ENCODE measurements at places on chromosomes 16 and 17.

GRCh38 chr17:48690655-48691054, 31.7 kb downstream of the PRAC1 start:
- DNase-seq = no peak

DNA sequence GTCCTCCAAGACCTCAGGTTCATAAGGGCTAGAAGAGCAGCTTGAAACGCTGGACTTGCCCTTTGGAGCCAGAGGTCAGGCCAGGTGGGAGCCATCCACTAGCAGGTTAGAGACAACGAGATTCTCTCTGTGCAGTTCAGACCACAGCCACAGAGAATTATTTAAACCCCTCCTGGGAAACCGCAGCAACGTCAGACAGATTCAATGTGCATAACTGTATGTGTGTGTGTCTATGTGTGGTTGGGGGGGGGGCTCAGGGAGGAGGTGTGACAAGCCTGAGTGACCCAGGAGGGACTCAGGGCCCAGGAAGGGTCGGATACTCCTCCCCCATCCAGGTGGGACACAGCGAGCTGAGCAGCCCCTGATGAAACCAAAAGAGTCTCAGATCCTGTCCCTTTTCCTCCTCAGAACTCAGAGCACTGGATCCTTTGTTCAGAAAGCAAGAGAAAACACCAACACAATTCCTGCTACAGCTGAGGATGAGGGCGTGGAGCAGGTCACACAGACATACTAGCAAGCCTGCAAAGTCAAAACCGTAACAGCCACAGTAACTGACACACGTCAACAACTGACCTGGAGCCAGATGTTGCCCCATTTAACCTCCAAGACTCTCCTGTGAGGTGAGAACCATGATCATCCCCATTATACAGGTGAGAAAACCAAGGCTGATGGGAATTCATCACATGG, 66.8 kb downstream of the XYLT1 start:
- DNase-seq = no peak

- DNase-seq = no peak
Observed at GRCh38 chr16:35741546-35741945, 2282.1 kb downstream of the TP53TG3F start.

DNA sequence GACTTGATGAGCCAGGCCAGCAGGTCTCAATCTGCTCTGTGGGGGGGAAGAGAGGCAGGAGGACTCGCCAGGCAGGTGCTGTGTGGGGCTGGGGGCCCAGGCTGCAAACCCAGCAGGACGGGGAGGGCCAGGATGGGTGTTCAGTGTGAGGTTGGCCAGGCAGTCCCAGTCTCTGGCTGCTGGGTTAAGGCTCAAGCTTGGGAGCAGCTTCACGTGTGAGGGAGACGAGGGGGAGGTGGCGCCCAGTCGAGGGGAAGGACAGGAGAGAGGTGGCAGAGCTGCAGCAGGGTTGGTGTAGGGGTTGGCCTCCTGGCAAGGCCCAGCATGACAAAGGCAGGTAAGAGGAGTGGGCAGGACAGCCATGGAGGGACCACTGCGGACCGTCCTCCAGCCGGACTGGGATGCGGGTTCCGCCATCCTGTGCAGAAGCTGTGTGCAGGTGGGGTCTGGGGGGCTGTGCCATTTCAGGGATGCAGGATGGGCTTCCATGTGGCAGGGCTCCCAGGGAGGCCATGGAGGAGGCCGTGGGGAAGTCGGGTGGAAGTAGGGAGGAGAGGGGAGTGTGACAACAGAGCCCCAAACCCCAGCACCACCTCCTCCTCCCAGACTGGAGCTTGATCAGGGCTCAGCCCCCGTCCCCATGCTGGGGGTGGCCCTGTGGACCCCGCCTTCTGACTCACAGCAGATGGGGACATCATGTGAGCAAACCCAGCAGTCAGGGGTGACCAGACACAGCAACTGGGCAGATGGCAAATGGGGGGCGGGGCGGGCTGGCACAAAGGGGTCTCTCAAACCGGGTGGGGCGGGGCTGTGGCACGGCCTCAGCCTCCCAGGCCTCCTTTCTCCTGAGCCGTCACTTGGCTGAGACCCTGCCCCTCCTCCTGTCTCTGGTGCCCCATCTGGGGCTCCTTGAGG, 2.8 kb downstream of the ADGRG1 start:
- DNase-seq = peak; percentile 76

DNA sequence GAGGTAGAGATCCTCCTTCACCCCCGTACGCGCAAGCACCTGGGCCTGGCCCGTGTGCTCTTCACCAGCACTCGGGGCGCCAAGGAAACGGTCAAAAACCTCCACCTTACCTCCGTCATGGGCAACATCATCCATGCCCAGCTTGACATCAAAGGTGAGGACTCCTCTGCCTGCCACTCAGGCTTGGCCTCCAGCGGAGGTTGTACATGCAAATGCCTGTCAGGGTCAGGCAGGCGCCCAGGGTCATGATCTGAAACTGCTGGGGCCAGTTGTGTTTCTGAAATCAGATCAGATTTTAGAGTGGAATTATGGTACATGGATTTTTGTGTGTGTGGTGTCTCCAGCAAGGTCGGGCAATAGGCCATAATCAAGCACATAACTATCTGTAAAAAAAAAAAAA, 3.8 kb downstream of the SETD1A start:
- DNase-seq = no peak

DNA sequence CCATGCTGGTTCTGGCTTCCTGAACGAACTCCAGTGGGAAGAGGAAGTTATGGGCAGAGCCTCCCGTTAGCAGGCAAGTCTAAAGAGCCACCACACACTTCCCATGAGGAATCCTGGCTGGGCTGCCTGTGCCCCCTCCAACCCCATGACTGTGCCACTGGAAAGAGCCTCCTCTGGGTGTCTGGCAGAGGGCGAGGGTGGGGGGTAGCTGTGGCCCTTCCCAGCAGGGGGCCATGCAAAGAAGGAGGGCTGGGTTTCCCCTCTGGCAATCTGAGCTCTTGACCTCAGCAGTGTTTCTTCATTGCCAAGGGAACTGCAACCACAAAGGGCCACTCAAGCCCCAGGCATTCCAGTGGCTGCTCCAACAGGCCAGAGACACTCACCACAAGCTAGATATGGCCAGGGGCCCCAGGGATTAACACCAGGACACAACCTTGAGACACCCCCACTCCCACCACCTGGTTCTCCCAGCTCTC, 1.7 kb upstream of the RRAD start:
- DNase-seq = no peak

- no peak for DNase-seq
Observed at GRCh38 chr17:40986920-40987319, 2.8 kb upstream of the KRT40 start.

GRCh38 chr16:12971241-12971640, 69.8 kb downstream of the SHISA9 start:
- DNase-seq = peak; percentile 53

- DNase-seq = no peak
Observed at GRCh38 chr16:23500212-23500861, 10.0 kb downstream of the GGA2 start.

- no peak for DNase-seq
Observed at GRCh38 chr16:52451971-52452421, 94.9 kb downstream of the TOX3 start.

DNA sequence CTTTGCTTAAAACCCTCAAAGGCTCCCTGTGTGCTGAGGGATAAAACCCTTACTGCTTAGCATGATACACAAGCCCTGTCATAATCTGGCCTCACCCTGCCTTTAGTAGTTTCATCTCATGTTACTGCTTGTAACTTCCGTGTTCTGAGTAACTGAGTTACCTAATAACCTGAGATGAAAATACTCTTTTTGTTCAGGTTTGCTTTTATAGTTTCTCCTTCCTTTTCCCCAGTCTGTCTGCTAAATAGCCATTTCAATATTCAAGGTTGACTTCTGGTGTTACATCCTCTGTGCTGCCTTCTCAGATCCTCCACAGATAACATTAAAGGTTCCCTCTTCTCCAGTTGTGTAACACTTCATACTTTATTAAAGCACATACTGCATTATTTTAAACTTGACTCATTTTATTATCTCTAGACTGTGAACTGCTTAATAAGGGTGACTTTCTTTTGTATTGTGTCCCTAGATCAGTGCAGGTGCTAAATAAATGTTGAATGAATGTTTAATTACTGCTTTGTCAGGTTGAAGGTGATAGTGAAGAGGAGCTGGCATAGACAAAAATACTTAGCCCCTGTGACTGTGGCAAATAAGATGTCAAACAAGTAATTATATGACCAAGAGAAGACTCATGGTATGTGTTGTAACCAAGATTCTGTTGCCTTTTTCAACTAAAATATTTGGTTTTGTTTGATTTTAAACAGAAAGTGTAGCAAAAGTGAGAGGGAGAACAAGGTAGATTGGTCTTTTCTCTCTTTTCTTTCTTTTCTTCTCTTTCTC, 47.8 kb downstream of the NFAT5 start:
- no peak for DNase-seq

DNA sequence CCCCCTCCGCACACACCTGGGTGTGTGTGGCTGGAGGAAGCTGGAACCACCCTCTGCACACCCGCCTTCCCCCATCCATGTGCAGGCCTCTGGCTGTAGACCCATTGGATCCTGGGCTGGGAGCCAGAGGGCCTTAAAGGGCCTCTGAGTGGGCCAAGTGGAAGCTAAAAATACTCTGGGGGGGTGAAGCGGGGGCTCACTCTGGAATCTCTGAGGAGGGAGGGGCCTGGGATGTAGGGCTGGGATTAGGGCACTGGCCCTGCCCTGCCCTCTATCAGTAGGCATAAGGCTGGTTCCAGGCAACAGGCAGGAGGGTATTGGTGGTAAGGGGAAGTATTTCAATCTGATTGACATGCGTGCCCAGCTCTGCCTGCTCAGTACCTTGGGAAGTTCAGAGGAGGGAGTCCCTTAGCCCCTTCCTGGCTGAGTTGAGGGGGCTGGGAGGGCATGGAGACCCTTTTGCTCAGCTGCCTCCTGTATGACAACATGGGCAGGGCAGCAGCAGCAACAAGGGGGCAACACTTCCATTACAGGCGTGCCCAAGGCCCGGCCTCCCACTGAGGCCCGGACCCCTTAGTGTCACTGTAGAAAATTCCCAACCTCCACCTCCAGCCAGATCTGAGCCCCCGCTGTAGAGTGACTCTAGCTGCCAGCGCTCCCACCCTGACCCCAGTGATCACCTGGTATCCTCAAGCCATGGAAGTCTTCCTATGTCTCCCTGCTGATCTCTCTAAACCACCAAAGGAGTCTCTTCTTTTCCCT, 5.2 kb downstream of the ITGA3 start:
- no peak for DNase-seq

GRCh38 chr17:80091376-80091775, 10.0 kb upstream of the GAA start:
- DNase-seq = no peak

DNA sequence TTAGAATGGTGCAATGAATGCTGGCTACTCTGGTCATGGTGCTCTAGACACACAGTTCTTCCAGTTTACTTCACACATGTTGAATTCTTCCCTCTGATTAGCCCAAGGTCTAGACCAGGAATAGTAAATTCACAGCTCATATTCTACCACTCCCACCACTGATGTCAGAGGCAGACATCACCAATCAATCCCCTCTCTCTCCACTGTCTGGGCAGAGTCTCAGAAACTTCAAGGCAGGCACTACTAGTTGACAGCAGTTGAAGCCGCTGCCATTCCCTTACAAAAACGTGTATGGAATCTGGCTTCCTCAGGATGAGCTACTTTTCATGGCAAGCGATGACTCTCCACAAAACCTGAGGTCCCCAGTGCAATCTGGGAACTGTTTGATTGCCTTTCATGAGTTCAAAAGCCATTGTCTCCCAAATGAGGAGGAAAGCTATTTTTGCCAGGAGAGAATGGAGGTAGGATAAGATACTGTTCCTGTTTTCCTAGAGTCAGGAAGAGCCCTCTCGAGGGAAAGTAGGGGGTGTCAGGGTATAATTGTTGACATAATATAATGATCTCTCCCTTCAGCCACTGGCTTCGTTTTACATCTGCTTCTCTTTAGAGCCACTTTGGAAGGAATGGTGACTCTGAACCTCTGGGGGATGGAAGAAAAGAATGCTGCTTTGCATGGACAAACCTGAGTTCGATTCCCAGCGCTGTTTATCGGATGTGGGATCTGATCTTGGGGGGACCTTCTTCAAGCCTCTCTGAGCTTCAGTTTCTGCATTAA, 90.0 kb downstream of the FOXL1 start:
- no peak for DNase-seq

DNA sequence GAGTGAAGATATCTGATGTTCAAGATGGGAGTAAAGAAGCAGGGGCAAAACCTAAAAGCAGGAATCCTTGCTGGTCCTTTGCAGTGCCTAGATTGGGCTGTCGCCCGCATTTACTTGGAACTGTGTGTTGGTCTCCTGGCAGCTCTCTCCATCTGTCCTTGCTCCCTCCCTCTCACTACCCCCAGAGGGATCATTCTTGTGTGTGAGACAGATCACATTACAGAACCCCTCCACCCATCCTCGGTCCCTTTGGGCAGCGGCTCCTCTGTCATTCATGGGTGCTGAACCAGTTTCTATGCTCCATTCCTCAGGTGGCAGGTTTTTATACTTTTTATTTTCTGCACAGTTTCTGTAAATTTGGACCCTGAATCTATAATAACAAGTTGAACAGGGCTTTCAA, 99.4 kb upstream of the MYOCD start:
- DNase-seq = no peak

DNA sequence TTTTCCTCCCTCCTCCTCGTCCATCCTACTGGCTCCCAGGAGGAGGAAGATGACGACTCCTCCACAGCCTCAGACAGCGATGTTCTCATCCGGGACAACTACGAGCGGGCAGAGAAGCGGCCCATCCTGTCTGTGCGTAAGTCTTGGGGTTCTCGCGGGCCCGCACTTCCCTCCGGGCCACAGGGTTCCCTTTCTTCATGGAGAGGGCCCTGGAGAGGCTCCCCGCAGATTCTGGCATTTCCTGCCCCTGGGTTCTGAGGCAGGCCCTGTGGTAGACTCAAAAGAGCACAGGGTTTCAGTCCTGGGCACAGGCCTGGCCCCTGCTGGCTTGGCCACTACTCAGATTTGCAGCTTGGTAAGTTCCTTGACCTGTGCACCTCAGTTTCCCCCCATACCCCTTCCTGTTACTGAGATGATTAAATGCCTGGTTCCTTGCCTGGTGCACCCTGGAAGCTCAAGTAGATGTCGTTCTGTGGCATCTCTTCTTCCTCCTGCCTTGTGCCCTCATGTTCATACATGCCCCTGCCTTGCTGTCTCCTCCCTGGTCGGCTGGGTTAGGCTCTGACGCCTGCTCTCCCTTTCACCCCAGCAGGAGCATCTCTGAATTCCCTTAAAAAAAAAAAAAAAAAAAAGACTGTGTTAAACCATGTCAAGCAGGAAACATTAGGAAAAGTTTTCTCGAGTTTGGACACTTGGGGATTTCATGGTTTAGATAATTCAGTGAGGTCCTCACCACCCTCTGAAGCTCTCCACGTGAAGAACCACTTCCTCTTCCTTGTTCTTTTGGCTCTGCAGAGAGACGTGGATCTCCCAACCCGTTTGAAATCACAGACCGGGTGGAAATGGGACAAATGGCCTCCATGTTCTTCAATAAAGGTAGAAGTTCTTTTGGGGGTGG, 14.3 kb upstream of the NAT9 start:
- DNase-seq = no peak

GRCh38 chr17:67218385-67218950, 26.5 kb downstream of the HELZ start:
- DNase-seq = no peak

- no peak for DNase-seq
Observed at GRCh38 chr17:27944546-27945332, 51.6 kb upstream of the LYRM9 start.

DNA sequence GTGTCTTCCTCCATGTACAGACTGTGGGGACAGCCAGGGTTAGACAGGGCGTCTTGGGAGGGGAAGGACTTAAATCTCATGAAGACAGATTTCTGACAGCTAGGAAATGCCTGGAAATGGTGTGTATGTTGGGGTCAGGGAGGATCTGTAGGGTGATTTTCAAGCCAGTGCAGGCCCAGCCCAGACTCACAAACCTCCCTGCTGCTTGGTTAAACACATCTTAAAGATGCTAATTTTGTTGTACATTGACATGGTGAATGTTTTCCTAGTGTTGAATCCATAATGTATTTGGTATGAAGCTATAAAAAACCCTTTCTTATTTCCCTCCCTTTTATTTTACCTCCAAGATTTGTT, 238.3 kb downstream of the CCDC182 start:
- DNase-seq = no peak

All from anterior cingulate cortex (tissue), 58 donors.